RWPE2 (cell line): ENCODE measurements at places on chromosomes 13 and 19.

DNA sequence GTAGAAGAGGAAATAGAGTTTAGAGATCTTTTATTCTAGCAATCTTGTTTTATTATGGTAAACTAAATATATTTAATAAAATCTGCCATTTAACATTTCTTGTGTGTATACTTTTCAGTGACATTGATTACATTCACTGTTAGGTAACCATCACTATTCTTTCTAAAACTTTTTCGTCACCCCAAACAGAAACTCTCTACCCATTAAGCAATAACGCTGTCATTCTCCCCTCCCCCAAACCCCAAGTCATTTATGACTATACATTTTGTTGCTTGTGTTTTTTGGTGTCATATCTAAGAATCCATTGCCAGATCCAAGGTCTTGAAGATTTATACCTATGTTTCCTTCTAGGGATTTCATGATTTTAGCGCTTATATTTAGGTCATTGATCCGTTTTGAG is 10.6 kb downstream of the URI1 start:
- DNase-seq = no peak

- no peak for DNase-seq
Observed at GRCh38 chr13:43405457-43405856, 381.3 kb downstream of the ENOX1 start.

GRCh38 chr13:84896128-84896527 is 903.1 kb downstream of the SLITRK6 start:
- no peak for DNase-seq

- DNase-seq = no peak
Observed at GRCh38 chr19:11447347-11448262, 12.2 kb downstream of the PRKCSH start.

- DNase-seq = no peak
Observed at GRCh38 chr13:62702502-62702901, 1286.9 kb upstream of the PCDH20 start.

DNA sequence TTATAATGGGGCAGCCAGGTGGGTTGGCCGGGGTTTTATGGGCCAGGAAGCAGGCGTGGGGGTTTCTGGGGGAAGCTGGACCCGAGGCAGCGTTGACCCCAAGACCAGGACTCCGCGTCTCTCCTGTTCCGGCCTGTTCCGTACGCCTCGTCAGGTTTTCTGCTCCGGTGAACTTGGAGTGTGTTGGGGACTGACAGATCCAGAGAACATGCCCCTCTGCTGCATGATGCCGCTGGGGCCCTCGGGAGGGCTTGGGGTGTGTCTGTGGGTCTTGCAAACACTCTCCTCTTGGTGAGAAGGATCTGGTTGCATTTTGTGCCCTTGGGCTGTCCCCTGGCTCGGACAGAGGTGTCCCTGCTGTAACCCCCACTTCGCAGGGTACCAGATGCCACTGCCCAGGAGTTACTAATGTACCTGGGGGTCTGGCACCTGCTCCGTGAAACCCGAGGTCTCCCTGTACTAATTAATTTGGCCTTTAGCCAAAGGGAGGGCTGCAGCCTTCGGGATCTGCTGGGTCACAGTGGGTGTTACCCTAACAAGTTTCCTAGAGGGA is 15.6 kb downstream of the KDM4B start:
- DNase-seq = no peak

DNA sequence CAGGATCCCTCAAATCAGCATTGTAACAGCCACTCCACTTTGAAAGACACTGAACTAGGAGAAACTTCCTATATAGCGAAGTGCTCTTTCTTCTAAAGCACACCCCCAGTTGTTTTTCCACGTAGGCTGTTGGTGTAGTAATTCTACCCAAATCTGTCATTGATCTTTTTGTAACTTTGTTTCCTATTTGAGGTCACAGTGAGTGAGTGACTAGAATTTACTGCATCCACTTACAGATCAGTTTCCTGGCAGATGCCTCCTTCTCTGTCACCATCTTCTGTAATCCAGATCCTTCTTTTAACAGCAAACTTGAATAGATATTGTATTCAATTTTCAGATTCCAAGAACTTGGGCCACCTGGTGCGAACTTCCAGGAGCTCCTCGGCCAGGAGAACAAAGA is 15.3 kb downstream of the ZAR1L start:
- DNase-seq = no peak

- no peak for DNase-seq
Observed at GRCh38 chr19:35295792-35296462, 4.0 kb downstream of the MAG start.

GRCh38 chr13:30241532-30241931 is 65.8 kb downstream of the KATNAL1 start:
- DNase-seq = no peak

- peak; percentile 56 for DNase-seq
Observed at GRCh38 chr13:114079601-114080536, 52.6 kb downstream of the RASA3 start.

- no peak for DNase-seq
Observed at GRCh38 chr13:40613914-40614313, 52.5 kb downstream of the FOXO1 start.

- DNase-seq = no peak
Observed at GRCh38 chr19:31256593-31256960, 92.7 kb downstream of the TSHZ3 start.

DNA sequence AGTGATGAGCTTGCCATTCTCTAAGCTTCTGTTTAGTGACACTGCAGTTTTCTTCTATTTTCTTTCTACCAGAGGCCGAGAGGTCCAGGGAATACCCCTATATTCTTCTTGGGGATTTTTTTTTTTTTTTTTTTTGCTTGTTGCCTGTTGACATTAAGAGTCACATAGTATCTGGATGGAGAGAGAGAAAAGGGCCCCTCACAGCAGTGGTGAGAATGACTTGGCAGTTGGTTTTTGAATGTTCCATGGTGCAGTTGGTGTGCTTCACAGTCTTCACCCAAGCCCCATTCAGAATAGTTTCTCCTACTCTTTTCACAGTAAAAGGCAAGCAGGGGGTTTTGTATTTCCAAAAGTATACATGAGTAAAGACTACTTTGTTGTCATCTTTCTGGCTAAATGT is 577.9 kb downstream of the LMO7 start:
- no peak for DNase-seq

- no peak for DNase-seq
Observed at GRCh38 chr19:48190288-48190884, 19.9 kb downstream of the ZSWIM9 start.

- DNase-seq = no peak
Observed at GRCh38 chr19:17500447-17501198, 10.8 kb upstream of the PGLS start.
